Thoracic aorta (tissue), 2 donors: ENCODE measurements at places on chromosomes 4 and X. TPM values are rescaled to one million over a fixed set of nuclear protein-coding genes. Genes with fewer than 3 reads are reported as not detected.

- no peak for DNase-seq
Observed at GRCh38 chrX:150692831-150693724, at the start of gene MTMR1. Gene MTMR1, plus strand, starts transcription at chrX:150693396. Its CDS starts 135 bp downstream, at chrX:150693531.

- no peak for DNase-seq
Observed at GRCh38 chr4:55237839-55238238, 108.2 kb upstream of the SRD5A3 start.

GRCh38 chr4:23838607-23839006, 51.2 kb downstream of the PPARGC1A start:
- no peak for DNase-seq

- DNase-seq, result no peak
Observed at GRCh38 chr4:173230062-173230461, 61.5 kb downstream of the GALNT7 start.

- no peak for DNase-seq
Observed at GRCh38 chr4:48329976-48330375, 11.4 kb upstream of the SLAIN2 start.

- no peak for DNase-seq
Observed at GRCh38 chrX:115895678-115896329, 274.7 kb upstream of the AGTR2 start.

GRCh38 chrX:11117745-11118144, 6.6 kb downstream of the HCCS start:
- no peak for DNase-seq

- no peak for DNase-seq
Observed at GRCh38 chrX:24468245-24468644, 3.2 kb downstream of the PDK3 start.

Gene TEX13C
- not detected for total RNA-seq

Gene COL25A1
- 0.42 TPM for total RNA-seq

Gene PNMA3
- not detected for total RNA-seq

Gene XAGE1B
- total RNA-seq, result not detected

Gene HAND2
- total RNA-seq, result 28.2 TPM

Gene TMEM144
- 24.2 TPM for total RNA-seq

Gene PAGE1
- not detected for total RNA-seq
